Metanephros (tissue), 2 donors: ENCODE measurements at places on chromosomes 5 and 9. TPM values are rescaled to one million over a fixed set of nuclear protein-coding genes. Genes with fewer than 3 reads are reported as not detected.

PRUNE2 gene
- total RNA-seq: 10.9 TPM

SLC6A3 gene
- total RNA-seq: 0.41 TPM

PCA3 gene
- total RNA-seq: 0.12 TPM

PCBD2 gene
- total RNA-seq: 11.2 TPM

ARID3C gene
- 0.12 TPM for total RNA-seq

PGM5 gene
- 54.2 TPM for total RNA-seq

ELOVL7 gene
- 18.4 TPM for total RNA-seq

TSSK1B gene
- 0.70 TPM for total RNA-seq

IL4 gene
- not detected for total RNA-seq

C9orf85 gene
- total RNA-seq: 14.2 TPM

RGS7BP gene
- total RNA-seq: 9.8 TPM

WNK2 gene
- total RNA-seq: 21.3 TPM

WHRN gene
- total RNA-seq: 7.8 TPM

TMEM215 gene
- 0.88 TPM for total RNA-seq
